Left kidney (tissue), 8 donors: ENCODE measurements at places on chromosomes 13 and 19. TPM values are rescaled to one million over a fixed set of nuclear protein-coding genes. Genes with fewer than 3 reads are reported as not detected.

The SLAIN1 gene
- polyA plus RNA-seq: 23.1 TPM

The ELSPBP1 gene
- polyA plus RNA-seq: 0.25 TPM

The ZNF528 gene
- polyA plus RNA-seq: 63.3 TPM

The CDC42EP5 gene
- polyA plus RNA-seq: 13.0 TPM

GRCh38 chr13:81275666-81276258, 934.8 kb upstream of the SPRY2 start:
- no peak for DNase-seq

DNA sequence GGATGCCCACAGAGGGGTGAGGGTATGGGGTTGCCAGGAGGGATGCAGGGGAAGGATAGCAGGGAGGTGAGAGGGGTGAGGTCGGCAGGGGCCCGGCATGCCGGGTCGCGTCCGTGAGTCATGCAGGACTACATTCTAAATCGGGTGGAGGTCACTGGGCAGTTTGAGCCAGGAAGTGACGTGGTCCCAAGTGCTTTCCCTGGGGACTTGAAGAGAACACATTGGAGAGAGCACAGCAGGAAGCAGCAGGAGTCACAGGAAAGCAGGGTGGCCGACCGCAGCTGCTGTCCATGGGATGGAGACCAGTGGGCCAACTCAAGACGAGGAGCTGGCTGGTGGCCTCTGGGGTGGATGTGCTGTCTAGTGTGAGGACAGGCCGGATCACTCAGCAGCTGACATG, 92.0 kb upstream of the WASF3 start:
- no peak for DNase-seq

DNA sequence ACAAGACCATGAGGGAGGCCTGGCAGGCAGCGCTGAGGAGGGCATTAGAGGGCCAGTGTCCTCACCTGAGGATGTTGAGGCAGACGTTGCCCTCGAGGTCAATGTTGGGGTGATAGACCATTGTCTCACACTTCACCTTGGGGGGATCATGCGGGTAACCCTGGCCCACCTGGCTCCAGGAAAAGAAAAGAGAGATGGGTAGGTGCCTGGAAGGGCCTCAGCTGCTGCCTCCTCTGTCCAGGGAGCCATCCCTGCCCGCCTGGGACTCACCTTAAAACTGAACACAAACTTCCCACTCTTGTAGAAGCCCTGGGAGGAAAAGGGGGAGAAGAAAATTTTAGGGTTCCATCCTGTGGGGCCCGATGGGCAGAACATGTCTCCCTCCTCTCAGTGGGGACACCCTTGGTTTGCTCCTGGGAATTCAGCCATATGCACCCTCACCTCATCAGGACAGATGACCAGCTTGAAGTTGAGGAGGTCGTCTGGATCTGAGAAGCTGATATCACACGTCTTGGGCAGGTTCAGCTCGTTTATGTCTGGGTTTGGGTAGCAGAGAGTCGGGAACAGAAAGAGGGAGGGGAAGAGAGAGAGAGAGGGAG, 1.7 kb downstream of the UBE2M start:
- no peak for DNase-seq

DNA sequence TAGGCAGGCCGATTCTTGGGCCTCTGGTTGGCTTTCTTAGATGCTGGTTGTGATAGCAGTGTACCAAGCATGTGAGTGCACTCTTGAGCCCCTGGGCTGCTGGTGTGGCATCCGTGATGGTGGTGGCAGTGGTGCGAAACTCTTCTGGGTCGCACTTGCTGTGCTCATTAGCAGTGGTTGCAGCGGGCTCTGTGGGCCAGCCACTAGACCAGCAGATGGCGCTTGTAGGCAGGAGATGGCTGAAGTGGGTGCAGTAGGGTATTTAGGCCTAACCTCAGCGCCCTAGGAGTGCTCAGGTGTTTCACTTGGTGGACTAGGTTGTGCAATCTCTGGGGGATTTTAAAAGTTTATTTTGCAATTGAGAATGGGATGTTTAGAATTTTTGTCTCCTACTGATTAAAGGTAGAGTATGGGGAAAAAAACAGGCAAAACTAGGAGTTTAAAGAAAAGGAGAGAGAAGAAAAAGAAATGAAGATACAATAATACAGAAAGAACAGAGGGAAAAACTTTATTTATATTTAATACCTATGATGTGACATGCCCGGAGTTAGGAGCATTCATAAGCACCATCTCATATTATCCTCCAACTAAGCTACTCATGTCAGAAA, 4.3 kb upstream of the ZNF17 start:
- DNase-seq: peak; percentile 54

GRCh38 chr13:41915081-41915480, 45.8 kb downstream of the VWA8 start:
- no peak for DNase-seq

DNA sequence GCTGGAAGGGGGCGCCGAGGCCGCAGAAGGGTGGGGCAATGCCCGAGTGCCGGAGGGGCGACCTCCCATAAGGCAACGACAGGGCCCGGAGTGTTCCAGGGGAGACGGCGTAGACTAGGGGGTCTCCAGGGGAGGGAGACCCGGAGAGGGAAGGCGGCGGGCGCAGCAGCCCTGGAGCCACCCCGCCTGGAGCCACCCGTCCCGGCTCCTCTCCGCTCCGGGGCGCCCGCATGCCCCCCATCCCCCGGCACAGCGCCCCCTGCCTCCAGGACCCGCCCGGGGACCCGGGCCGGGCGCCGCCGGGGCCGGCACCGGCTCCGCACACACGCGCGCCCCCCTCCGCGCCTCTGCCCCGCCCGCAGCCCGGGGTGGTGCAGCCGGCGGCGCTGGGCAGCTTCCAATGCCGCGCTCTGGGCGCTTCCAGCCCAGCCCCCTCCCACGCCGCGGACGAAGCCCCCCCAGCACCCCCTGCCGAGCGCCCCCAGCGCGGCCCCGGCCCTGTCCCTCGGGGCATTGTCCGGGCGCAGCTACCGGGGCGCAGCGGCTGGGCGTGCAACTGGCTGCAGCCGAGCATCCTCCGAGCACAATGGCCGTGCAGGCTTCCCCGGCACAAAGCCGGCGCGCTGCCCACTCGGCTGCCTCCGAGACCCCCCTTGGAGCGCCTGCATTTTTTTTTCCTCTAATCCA, 519 bp downstream of the PTPRS start:
- DNase-seq: peak; percentile 29

DNA sequence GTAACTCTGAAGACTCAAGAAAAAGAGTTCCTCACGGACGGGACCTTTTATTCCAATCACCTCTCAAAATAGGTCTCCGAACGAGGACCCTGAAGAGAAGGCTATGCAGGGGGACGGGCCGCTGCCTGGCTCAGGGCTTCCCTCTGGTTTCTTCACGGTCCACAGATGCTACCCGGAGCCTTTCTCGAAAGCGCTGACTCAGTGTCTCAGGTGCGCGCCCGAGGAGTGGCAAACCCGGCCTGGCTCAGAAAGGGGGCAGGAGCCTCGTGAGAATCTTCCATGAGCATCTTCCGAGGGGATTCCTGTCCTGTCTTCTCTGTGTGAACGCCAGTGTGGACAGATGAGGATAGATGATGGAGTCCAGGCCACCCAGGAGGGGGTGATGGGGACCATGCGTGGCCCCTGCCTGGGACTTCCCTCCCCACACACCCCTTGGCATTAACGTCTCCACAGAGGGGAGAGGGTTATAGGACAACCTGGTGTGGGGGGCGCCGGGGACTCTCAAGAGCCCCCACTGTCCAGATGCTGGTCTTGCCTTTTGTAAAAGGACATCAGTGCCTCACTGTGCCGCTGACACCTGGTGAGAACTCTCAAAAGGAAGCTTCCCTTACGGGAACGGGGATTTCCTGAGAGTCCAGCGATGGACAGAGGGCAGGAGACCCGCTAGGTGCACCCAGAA, 16.5 kb downstream of the LSM4 start:
- DNase-seq: no peak

DNA sequence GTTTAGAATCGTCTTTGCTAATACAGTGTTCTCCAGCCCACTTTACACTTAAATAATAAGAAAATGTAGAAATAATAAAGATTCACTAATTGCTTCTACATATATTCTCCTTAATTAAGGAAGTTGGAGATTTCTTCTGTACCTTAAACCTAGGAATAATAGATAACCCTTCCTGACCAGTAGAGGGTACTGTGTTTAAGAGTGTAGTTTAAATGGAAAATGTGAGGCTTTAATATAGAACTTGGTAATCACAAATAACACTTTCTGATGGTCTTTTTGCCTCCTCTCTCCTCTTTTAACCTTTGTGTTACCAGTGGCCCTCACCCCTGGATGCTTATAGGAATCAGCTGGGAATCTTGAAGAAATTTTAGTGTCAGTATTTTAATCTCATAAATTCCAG, 20.7 kb downstream of the POMP start:
- no peak for DNase-seq

- DNase-seq: peak; percentile 75
Measured at GRCh38 chr13:109784590-109785140, 1.7 kb downstream of the IRS2 start.

DNA sequence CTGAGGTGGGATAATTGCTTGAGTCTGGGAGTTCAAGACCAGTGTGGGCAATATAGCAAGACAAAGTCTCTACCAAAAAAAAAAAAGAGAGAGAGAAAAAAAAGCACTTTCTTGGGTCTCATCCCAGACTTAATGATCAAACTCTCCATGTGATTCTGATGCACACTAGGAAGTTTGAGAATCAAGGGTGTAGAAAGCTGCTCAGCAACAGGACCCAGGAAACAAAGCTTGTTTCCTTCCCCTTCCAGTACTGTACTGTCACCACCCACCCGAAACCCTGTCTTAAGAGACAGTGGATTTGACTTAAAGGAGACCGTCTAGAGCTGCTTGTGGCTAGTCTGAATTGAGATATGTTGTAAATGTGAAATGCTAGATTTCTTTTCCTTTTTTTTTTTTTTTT, 5.8 kb downstream of the MISP3 start:
- no peak for DNase-seq

DNA sequence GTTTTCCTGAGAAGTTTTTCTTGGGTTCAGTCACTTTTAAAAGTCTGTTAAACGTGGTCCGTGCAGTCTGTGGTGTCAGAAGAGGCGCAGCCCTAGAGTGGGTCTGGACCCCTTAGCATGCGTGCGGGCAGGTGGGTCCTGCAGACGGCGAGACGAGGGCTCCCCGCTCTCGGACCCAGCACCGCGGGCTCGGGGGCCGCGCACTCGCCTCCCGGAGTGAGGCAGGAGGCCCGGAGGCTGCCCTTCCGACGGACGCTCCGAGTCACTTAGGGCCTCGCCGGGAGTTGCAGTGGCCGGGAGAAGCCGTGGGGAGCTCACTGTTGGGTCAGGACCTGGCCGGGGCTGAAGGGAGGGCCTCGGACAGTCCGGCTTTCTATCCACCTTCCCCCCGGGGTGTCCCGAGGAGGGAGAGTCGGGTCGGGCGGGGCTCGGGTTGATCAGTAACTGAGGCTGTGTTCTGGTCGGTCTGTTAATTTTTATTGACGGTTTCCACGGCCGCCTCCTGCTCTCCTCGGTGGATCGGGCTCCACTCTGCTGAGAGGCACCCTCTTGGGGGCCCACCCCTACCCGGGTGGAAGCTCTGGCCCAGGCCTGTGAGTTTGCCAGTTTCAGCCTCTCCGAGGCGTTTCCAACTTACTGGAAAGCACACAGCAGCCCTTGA, 1.3 kb downstream of the PTBP1 start:
- DNase-seq: no peak
